PC-9 (cell line): ENCODE measurements at places on chromosomes 4 and X.

- no peaks in the 10 kb centered on the region for H3K27me3 ChIP-seq
- no peaks in the 10 kb centered on the region for H3K36me3 ChIP-seq
- H3K4me3 ChIP-seq, result no peak overlapping the region
- no peak overlapping the region for H3K27ac ChIP-seq
- no peak for DNase-seq
Observed at GRCh38 chr4:8188743-8189550, 10.1 kb upstream of the SH3TC1 start.

DNA sequence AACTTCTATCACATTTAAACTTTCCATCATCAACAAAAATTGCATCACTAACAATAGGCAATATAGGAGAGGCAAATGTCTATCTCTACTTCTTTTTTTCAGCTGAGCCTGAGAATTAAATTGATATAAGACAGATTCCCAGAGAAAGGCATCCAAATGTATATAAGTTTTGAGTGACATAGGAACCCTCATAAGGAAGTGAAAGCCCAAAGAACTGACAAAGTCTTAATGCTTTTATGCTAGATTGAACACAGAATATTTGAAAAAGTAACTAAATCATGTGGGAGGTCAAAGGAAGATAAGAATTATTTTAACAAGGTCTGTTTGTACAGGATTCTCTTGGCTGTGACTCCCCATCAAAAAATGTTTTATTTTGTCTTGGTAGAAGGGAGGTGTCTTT is 714.9 kb downstream of the GRXCR1 start:
- no peak for DNase-seq
- no peaks in the 10 kb centered on the region for H3K27me3 ChIP-seq
- H3K4me1 ChIP-seq, result no peaks in the 10 kb centered on the region
- H3K4me3 ChIP-seq, result no peak overlapping the region
- H3K27ac ChIP-seq, result no peak overlapping the region

GRCh38 chr4:88696630-88697029 is 999 bp downstream of the NAP1L5 start:
- no peak overlapping the region for H3K27ac ChIP-seq
- no peaks in the 10 kb centered on the region for H3K4me1 ChIP-seq
- H3K27me3 ChIP-seq, result no peaks in the 10 kb centered on the region
- DNase-seq, result no peak
- H3K36me3 ChIP-seq, result no peaks in the 10 kb centered on the region

GRCh38 chr4:4440333-4441061 is 53.6 kb downstream of the NSG1 start:
- no peak for DNase-seq
- H3K36me3 ChIP-seq, result 0 out of 2 replicates have a peak, but pooled peaks cover 3% of the 10 kb centered on the region
- no peaks in the 10 kb centered on the region for H3K27me3 ChIP-seq
- H3K27ac ChIP-seq, result no peak overlapping the region
- H3K4me1 ChIP-seq, result peaks cover 10% of the 10 kb centered on the region

DNA sequence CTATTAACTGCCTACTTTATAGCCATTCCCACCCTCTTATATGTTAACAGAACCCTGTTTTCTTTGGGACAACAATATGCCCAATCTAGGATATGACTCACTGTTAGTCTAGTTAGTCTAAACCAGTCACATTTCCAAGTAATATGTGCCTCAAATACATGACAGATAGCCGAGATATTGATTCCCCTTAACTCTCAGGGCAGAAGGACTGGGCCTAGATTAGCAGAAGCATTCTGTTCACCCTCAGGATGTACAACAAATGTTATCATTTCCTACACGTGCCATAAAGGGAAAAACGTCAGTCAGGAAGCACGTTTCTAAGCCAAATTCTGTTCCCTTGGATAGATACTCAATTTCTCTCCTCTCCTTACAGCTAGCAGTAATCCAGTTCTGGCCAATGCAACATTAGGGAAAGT is 114.1 kb downstream of the SLC10A7 start:
- H3K4me3 ChIP-seq, result no peak overlapping the region
- no peak for DNase-seq
- H3K27me3 ChIP-seq, result no peaks in the 10 kb centered on the region
- H3K36me3 ChIP-seq, result no peaks in the 10 kb centered on the region
- H3K27ac ChIP-seq, result no peak overlapping the region

GRCh38 chr4:141177171-141177570 is 43.5 kb upstream of the ZNF330 start:
- no peak overlapping the region for H3K4me3 ChIP-seq
- H3K27ac ChIP-seq, result no peak overlapping the region
- no peak for DNase-seq
- H3K4me1 ChIP-seq, result no peaks in the 10 kb centered on the region

- no peaks in the 10 kb centered on the region for H3K36me3 ChIP-seq
- no peak overlapping the region for H3K27ac ChIP-seq
- no peak for DNase-seq
- no peak overlapping the region for H3K4me3 ChIP-seq
- H3K27me3 ChIP-seq, result no peaks in the 10 kb centered on the region
- no peaks in the 10 kb centered on the region for H3K4me1 ChIP-seq
Observed at GRCh38 chrX:129772796-129773431, 6.8 kb upstream of the SASH3 start.

DNA sequence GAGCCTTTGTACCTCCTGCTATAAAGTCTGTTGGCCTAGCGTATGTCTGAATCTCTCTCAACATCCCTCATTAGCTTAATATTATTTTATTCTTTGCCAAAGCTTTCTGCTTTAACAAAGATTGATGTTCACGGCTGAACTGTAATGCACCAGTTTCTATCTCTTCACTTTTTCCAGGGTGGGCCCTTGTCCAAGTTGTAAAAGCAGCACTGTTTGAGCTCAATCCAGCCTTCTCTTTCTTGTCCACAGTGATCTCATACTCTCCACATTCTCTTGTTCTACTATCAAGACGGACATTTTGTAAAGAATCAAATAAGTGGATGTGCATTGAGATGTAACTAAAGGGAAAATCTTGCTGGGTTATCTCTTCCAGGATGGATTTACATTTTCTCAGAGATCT is 34.4 kb upstream of the RTL3 start:
- no peaks in the 10 kb centered on the region for H3K4me1 ChIP-seq
- H3K36me3 ChIP-seq, result no peaks in the 10 kb centered on the region
- no peak for DNase-seq
- no peak overlapping the region for H3K27ac ChIP-seq

GRCh38 chr4:183029365-183029764 is 69.7 kb upstream of the WWC2 start:
- H3K4me1 ChIP-seq, result no peaks in the 10 kb centered on the region
- H3K27ac ChIP-seq, result no peak overlapping the region

DNA sequence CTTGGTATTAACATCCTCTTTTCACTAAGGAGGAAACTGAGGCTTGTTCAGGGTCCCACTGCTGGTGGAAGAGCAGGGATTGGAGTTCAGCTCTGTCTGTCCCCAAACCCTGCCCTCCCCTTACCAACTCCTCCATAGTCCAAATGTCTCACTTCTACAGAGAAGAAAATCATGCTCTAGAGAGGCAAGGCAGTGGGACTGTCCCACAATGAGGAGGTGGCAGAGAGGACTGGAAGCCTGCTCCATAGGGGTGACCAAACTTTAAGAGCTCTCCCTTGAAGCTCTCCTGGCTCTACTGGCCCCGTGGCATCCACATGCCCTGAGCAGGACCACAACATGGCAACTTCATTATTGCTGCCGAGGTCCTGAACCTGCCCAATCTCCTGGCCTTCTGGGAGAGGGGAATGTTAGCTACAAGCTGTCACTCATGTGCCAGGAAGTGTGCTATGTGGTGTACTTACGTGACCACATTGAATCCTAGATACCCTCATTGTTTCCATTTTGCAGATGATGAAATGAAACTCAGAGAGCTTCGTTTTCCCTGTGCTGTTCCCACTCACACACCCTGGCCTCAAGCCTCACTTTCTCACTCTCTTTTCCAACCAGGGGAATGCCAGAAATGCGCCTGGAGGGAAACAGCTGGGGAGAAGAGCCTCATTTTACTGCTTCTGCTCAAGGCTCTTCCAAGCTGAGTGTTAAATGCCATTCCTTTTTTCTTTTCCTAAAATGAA is 71.5 kb downstream of the ANAPC4 start:
- H3K36me3 ChIP-seq, result no peaks in the 10 kb centered on the region
- H3K4me1 ChIP-seq, result no peaks in the 10 kb centered on the region
- no peaks in the 10 kb centered on the region for H3K27me3 ChIP-seq
- DNase-seq, result no peak

GRCh38 chr4:109040441-109040840 is 262.0 kb downstream of the COL25A1 start:
- H3K27ac ChIP-seq, result no peak overlapping the region
- no peaks in the 10 kb centered on the region for H3K4me1 ChIP-seq
- no peaks in the 10 kb centered on the region for H3K27me3 ChIP-seq
- no peak for DNase-seq
- no peaks in the 10 kb centered on the region for H3K36me3 ChIP-seq
- H3K4me3 ChIP-seq, result no peak overlapping the region

- H3K27me3 ChIP-seq, result no peaks in the 10 kb centered on the region
- H3K36me3 ChIP-seq, result no peaks in the 10 kb centered on the region
- H3K4me3 ChIP-seq, result no peak overlapping the region
Observed at GRCh38 chr4:107258359-107258758, 222.2 kb upstream of the DKK2 start.

GRCh38 chrX:8743126-8743732 is 11.3 kb upstream of the ANOS1 start:
- H3K27me3 ChIP-seq, result no peaks in the 10 kb centered on the region
- no peaks in the 10 kb centered on the region for H3K4me1 ChIP-seq
- H3K4me3 ChIP-seq, result no peak overlapping the region
- H3K27ac ChIP-seq, result no peak overlapping the region

- H3K36me3 ChIP-seq, result peaks cover 16% of the 10 kb centered on the region
- H3K27ac ChIP-seq, result no peak overlapping the region
- no peaks in the 10 kb centered on the region for H3K27me3 ChIP-seq
- peaks cover 23% of the 10 kb centered on the region for H3K4me1 ChIP-seq
- H3K4me3 ChIP-seq, result no peak overlapping the region
Observed at GRCh38 chrX:120625371-120625770, 4.5 kb downstream of the C1GALT1C1 start.

DNA sequence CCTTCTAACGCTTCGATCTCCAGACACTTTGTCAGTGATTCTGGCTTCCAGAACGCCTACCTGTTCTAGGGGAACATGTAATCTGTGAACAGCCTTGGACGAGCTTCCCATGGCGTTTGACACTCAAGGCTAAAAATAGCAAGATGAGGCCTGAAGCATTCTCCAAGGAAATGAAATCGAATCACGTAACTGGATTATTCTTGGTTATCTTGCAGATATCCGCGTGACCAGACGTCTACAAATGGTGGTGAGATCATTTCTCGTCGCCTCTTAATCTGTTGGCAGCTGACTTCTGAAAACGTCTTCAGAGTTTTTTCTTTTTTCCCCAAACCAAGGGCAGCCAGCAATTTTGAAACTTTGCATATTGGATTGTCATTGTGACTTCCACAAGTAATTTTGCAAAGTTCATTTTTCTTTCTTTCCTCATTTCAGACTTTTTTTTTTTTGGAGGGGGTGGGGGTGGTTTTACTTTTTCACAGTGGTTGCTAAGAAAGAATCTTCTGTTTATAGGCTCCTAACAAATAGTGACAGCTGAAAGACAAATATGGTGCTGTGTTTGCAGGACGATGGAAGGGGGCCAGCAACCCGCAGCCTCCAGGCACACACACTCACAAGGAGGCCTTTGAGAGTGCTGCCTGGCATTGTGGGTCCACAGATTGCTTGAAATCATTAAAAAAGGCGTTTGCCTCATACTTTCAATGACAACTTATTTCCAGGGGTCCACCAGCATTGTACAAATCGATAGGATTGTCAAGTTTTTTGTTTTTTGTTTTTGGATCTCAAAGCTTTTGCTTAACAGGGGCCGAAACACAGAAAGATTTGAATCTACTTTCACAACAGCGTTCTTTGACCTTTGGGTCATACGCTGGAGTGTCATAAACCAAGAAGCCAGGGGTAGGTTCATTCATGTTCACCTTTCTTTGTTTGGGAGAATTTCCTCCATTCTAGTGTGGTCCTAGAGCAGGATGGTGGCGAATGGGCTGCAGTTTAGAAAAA is 32.4 kb upstream of the PDLIM3 start:
- no peaks in the 10 kb centered on the region for H3K27me3 ChIP-seq
- H3K4me1 ChIP-seq, result no peaks in the 10 kb centered on the region
- DNase-seq, result no peak
- H3K36me3 ChIP-seq, result no peaks in the 10 kb centered on the region
- no peak overlapping the region for H3K27ac ChIP-seq

DNA sequence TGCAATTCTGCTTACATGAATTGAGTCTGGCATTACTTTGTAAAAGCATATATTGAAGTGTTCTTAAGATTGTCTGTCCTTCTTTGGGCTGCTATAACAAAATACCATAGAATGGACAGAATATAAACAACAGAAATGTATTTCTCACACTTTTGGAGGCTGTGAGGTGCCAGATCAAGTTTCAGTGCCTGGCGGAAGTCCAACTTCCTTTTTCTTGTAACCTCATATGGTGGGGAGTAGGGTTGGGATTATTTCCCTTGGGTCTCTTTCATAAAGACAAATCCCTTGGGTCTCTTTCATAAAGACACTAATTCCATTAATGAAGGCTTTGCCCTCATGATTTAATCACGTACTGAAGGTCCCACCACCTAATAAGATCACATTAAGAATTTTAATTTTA is 199.3 kb upstream of the GRID2 start:
- no peak overlapping the region for H3K4me3 ChIP-seq
- H3K27ac ChIP-seq, result no peak overlapping the region
- no peaks in the 10 kb centered on the region for H3K27me3 ChIP-seq
- no peaks in the 10 kb centered on the region for H3K4me1 ChIP-seq
- no peak for DNase-seq

- H3K36me3 ChIP-seq, result no peaks in the 10 kb centered on the region
- H3K27ac ChIP-seq, result peak overlapping the region; percentile 97
- H3K4me1 ChIP-seq, result peaks cover 14% of the 10 kb centered on the region
Observed at GRCh38 chrX:109537324-109537665, 651 bp downstream of the NXT2 start.

GRCh38 chr4:38950159-38950558 is 82.0 kb downstream of the TMEM156 start:
- DNase-seq, result no peak
- no peaks in the 10 kb centered on the region for H3K27me3 ChIP-seq
- no peaks in the 10 kb centered on the region for H3K36me3 ChIP-seq
- no peak overlapping the region for H3K4me3 ChIP-seq
